NB4 (cell line): ENCODE measurements at places on chromosomes 6 and 20.
A peak's percentile ranks its signal among the peaks of the same experiment; 100 is the strongest.

DNA sequence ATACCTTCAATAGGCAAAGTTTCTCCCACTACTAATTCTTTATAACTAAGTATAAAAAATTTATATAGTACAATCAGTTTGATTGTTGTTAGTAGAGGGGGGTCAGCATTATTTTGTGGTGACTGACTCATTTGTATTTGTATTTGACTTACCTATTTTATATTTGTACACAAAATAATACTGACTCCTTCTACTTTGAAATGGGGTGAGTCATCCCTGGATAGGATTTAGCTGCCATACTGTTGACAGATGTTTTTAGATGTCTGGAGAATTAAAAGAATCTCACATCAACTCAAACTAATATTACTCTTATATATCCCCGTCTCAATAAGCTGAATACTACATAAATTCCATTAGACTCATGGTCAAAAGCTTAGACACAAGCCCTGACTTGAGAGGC, 114.9 kb downstream of the FRK start:
- DNase-seq, result no peak

DNA sequence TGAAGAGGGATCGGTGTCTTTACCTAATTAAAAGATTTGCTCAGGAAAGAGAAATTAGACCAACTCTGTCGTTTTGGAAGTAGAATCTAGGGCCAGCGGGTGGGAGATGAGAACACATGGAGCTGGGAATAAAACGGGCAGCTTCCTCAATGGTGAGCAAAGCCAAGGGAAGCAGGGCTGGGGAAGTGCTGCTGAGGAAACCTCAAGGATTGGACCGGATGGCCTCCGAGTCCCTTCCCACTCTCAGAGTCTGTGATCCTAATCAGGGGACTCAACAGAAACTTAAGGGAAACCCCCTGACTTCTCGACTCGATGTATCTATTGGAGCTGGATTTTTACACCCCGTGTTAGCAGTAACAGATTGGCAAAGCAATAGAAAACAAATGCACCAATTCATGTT, 10.8 kb downstream of the GCNT2 start:
- DNase-seq, result peak; percentile 41

DNA sequence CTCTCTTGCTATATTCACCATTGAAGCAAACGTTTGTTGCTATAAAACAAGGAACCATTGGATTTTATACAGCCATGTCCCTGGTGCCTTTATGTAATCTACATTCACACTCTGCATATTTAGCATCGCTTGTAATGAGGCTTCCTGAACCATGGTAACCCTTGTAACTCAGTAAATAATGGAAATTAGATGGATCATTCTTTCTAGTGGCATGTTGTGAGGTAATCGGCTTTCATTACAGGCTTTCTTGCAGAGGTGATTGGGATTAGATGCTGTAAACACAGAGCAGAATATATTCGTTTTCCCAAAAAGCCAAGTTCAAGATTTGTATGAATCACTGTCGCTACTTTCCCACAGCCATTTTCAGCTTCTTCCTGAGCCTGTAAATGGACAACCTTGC, 36.1 kb downstream of the SMPDL3A start:
- no peak for DNase-seq

GRCh38 chr6:154937306-154938220, 57.6 kb upstream of the TIAM2 start:
- DNase-seq, result no peak

- no peak for DNase-seq
Observed at GRCh38 chr6:11744753-11745152, 33.9 kb downstream of the ADTRP start.

GRCh38 chr20:43846516-43846905, 68.1 kb upstream of the TOX2 start:
- no peak for DNase-seq

DNA sequence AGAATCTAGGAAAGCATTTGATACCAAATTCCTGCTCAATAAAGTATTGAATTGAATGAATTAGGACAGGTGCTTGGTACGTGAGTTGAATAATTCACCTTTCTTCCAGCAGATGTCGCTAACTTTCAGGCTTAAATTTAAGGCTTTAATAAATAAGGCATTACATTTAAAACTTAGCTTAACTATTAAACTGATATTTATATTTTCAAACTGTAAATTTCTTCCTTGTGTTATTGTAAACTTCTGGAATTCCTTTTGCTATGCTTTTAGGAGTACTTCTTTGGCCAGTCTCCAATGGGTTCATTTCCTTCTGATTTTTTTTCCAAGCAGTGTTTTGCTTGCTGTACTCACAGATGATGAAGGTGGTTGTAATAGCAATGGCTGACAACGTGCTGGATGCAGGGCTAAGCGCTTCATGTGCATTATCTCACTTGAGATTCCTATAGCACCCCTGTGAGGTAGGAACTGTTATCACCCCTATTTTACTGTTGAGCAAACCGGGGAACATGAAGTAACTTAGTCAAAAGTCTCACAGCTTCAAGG, 71.3 kb upstream of the SLC2A12 start:
- DNase-seq, result peak; percentile 77

DNA sequence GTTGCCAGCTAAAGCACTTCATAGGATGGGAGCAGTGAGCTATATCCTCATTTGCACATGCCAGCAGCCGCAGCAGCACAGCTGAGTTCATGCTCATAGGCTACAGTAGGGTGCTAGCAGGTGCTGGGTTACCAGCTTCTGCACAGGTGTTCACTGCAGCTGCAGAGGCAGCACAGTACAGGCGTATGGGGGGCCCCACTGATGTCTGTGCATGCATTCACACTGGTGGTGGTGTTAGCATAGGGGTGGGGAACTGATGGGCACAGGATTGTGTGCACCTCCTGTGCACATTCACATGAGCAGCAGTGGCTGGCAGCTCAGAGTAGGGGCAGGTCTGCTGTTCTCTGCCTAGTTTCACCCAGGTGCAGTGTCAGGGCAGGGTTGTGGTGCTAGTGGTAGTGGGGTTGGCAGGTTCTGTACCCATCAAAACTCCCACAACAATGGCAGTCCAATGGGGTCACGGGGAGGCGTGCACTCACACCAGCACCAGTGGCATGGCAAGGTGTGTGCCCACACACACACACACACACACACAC, 58.9 kb upstream of the IRAK1BP1 start:
- DNase-seq, result no peak

GRCh38 chr6:71299541-71300470, 11.2 kb downstream of the OGFRL1 start:
- no peak for DNase-seq

- no peak for DNase-seq
Observed at GRCh38 chr20:45405571-45406259, 2.4 kb upstream of the DBNDD2 start.
